ENCODE measurements at places on chromosomes 5 and 9.
A peak's percentile ranks its signal among the peaks of the same experiment; 100 is the strongest.

DNA sequence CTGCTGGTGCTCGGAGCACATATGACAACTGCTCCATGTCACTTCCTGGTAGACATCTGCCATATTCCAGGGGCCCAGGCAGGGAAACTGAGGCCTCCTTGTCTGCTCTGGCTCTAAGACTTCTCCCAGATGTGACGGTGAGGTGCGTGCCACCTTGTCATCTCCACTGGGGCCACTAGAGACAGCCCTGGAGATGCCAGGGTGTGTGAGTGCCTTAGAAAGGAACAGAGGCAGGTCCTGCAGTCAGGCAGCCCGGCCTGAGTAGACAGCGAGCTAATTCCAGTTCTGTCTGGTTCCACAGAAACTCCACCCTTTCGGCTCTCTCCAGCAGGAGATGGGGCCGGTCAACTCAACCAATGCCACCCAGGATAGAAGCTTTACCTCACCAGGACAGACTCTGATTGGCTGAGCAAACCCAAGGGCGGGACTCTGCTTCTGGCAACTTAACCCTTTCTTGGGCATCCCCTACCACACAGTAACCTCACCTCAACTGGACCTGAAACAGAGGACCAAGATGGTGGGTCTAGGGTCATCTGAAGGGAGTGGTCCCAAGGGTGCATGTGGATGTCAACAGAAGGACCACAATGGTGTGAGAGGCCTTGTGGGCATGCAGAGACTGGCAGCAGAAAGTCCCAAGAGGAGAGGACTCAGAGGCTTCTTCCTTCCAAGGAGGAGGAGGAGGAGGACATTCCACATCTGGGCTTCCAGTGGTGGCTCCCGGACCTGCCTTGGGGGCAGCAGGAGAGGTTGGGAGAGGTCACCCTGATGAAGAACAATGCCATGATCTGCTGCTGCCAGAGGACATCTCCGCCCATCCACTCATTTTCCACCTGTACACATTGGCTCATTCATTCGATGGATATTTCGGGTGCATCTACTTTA lies 77.7 kb downstream of the RGS3 start:
- no peak for DNase-seq

DNA sequence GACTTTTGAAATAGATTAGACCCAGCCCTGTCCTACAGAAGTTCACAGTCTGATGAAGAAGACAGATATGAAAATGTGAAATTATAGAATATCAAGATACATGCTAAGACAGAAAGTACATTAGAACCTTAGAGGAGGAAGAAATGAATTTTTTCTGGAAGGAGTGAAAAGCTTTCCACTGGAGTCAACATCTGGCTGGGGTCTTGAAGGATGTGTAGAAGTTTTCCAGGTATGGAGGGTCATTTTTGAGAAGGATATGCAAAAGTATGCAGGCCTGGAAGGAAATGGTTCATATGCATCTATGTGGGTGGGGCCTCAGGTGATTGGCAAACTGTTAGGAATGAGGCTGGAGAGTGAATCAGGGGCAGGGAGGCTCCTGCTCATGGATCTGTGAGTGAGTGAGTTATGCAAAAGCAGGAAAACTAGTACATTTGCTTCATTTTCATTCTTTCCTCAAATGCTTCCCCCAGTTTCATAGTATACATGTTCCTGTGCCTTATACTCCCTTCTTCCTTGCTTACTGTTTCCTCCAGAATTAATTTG lies 142.3 kb downstream of the GRIA1 start:
- no peak for DNase-seq

DNA sequence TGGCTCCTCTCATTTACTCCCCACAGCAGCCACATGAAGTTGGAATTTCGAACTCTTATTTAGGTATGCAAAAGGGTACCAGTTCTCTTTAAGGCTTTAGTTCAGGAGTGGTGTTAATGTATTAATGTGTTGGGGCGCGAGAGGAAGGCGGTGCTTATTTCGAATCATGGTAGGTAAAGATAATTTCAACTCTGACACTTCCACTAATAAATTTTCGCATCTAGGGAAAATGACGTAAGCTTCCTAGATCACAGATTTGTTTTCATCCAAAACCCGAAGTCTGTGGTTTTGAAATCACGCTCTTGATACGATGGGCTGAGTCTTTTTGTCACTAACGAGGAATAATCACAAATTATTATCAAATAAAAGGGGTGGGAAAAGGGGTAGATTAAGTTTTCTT lies 681 bp downstream of the PPWD1 start:
- DNase-seq = no peak

- no peak for DNase-seq
These were observed 141.8 kb upstream of the MAST4 start for GRCh38 chr5:66454186-66455078.

DNA sequence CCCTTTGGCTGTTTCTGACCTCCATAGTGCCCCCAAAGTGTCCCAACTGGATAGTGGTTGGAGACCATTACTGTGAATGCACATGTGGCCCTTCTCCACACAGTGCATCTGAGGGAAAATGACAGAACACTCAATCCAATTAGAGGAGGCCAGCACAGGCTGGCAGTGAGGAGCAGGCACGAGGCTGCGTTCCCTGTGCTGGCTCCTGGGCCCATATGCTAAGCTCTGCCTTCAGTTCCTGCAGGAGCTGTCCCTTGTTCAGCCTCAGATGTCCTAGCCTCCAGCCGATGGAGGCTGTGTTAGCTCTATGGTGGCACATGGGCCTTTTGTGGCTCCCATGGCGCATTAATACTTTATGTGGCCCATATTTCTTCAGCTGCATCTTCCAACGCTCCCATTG lies 35.8 kb downstream of the ALG2 start:
- no peak for DNase-seq

DNA sequence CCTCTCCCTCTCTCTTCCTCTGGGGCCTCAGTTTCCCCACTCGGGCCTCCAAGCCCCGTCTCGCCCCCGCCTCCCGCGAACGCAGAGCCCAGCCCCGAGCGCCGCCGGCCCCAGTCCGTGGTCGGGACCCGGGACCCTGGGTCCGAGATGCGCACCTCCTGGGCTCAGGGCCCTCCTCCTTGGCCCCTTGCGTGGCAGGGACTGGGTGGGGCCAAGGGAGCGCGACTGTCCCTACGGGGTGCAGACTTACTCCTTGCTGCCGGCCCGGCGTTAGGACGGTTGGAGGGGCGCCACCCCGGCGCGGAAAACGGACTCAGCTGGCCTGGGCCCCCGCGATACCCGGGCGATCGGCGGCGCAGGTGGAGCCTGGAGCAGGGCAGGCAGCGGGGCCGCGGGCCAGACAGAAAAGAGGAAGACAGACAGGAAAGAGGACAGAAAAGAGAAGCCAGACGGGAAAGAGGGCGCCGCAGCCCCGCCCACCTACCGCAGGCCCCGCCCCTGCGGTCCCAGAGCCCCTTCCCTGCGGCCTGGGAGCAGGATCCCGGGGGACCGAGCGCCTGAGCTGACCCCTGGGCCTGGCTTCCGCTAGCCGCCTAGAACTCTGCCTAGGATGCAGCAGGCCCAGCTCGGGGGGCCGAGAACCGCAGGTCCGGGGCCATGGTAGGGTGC lies at the start of gene GBGT1:
Gene GBGT1 (minus strand): TSS at position 411 of the 669 bp plus-strand sequence. CDS start 1,502 bp downstream, outside the sequence.
- DNase-seq = peak; percentile 33

DNA sequence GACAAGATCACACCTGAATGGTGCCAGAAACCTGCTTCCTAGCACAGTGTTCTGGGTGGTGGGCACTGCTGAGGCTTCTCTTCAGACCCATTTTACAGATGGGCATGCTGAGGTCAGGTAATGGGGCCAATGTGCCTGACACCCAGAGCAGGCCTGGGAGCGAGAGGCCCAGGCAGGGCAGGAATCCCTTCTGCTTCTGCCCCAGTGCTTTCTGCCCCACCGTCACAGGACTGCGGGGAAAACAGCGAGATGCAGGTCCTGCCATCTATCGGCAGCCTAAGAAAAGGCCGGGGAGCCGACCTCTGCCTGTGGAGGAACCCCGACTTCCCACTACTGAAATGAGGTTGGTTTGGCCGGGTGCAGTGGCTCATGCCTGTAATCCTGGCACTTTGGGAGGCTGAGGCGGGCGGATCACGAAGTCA lies 22.8 kb upstream of the RNU6ATAC start:
- no peak for DNase-seq

GRCh38 chr9:682633-683508 lies 158.6 kb upstream of the DMRT1 start:
- no peak for DNase-seq

- DNase-seq = no peak
These were observed 56.9 kb upstream of the SMIM23 start for GRCh38 chr5:171728686-171729085.

DNA sequence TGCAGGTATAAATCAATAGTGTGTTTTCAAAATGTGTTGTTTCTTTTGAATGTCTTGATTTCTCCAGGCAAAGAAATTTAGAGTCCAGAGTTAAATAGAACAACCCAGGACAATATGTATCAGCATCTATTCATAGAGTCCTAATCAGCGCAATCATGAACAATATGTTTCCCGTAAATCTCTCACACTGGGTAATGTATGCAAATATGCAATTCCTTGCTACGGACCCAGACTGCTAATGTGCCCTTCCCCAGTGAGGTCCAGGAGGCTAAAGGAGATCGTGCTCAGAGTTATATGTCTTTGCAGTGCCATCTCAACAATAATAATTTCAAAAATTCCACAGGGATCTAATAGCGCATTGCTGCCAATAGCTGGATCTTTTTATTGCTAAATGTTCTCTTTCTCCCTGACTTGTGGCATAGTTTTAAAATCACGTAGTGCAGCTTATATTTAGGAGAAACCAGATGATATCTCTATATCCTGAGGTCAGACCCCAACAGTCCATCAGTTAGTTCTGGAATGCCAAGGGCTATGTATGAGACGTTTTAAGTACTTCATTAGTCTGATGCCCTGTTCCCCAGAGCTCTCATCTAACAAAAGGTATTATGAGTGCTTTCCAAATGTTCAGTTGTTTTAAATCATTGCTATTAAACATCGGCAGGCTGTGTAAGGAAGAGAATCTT lies 145.1 kb downstream of the MARCHF11 start:
- no peak for DNase-seq

GRCh38 chr5:152900332-152900731 lies 495.3 kb upstream of the NMUR2 start:
- DNase-seq = no peak

DNA sequence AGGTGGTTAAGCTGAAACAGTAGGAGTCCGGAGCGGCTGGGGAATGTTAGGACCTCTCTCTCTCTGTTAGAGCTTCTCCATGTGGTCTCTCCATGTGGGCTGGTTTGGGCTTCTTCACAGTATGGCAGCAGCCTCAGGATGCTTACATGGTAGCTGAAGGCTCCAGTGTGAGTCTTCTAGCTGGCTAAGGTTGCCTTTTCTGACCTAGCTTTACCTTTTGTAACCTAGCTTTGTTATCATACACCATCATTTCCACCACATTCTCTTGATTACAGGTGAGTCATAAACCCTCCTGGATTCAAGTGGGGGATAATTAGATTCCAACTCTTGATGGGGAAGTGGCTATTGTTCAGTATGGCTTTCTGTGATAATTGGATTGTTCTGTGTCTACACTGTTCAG lies 98.5 kb downstream of the MTREX start:
- no peak for DNase-seq

- no peak for DNase-seq
These were observed 601.2 kb upstream of the TYRP1 start for GRCh38 chr9:12091865-12092527.

DNA sequence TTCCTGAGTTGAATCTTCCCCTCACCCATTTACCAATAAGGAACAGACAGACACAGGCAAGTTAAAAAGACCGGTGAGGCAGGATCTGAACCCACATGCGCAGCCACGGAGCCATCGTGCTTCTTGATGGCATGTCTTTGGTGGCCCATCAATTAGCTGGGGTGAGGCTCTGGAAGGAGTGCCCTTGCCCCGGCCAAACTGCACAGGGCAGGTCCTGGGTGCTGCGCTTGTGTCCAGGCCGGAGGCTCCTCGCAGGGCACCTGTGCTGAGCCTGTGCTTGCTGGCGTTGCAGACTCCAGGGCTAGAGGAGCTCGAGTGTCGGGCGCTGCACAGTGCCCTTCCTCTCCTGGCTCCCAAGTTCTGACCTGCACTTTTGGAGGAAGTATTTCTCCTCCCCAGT lies 66.4 kb downstream of the PSMB7 start:
- no peak for DNase-seq

DNA sequence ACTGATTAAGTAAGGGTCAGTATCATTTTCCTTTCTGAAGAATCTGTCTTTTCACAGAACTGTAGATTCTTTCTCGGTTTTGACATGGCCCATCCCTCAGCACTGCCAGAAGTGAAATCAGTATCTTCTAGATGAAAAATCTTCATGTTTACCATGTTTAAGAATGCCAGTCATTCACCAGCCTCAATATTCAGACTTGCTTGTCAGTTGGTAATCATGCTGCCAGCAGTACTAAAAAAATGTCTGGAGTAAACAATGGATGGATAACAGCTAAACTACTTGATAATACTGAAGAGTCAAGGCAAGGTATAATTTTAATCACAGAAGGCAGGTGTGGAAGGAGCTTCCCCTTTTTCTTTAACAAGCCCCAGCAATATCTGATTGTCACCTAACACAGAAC lies 306.8 kb upstream of the DMAC1 start:
- DNase-seq = no peak

DNA sequence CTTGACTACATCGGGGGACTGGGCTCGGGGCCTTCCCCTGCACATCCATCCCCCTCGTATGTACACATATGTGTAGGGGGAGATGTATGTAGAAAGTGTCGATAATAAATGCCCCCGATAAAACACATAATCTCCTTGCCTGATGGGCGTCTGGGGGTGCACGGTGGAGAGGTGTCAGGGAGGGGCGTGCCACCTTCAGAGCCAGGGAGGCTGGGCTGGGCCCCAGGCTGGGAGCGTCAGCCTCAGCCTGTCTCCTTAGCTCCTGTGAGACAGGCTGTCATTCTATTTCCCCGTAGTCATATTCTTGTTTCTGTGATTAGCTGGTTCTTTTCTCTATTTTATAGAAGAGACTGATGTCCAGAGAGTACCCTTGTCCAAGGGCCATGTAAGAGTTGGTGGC lies 4.7 kb upstream of the RXRA start:
- DNase-seq = no peak
